ENCODE measurements at places on chromosomes 3 and 15. TPM values are rescaled to one million over a fixed set of nuclear protein-coding genes. Genes with fewer than 3 reads are reported as not detected.

- no peaks in the 10 kb centered on the region for H3K4me1 ChIP-seq
- no peaks in the 10 kb centered on the region for H3K36me3 ChIP-seq
- DNase-seq, result no peak
- no peak overlapping the region for H3K27ac ChIP-seq
- H3K27me3 ChIP-seq, result no peaks in the 10 kb centered on the region
- no peak overlapping the region for H3K4me3 ChIP-seq
These were observed 95.8 kb downstream of the SEC22A start for GRCh38 chr3:123297627-123297899.

- H3K4me3 ChIP-seq, result no peak overlapping the region
- no peaks in the 10 kb centered on the region for H3K27me3 ChIP-seq
- DNase-seq, result no peak
These were observed 14.0 kb downstream of the AMIGO3 start for GRCh38 chr3:49705390-49705960.

- no peak for DNase-seq
- H3K36me3 ChIP-seq, result no peaks in the 10 kb centered on the region
- H3K27me3 ChIP-seq, result no peaks in the 10 kb centered on the region
These were observed 1.3 kb upstream of the TRIM59 start for GRCh38 chr3:160450846-160451245.

DNA sequence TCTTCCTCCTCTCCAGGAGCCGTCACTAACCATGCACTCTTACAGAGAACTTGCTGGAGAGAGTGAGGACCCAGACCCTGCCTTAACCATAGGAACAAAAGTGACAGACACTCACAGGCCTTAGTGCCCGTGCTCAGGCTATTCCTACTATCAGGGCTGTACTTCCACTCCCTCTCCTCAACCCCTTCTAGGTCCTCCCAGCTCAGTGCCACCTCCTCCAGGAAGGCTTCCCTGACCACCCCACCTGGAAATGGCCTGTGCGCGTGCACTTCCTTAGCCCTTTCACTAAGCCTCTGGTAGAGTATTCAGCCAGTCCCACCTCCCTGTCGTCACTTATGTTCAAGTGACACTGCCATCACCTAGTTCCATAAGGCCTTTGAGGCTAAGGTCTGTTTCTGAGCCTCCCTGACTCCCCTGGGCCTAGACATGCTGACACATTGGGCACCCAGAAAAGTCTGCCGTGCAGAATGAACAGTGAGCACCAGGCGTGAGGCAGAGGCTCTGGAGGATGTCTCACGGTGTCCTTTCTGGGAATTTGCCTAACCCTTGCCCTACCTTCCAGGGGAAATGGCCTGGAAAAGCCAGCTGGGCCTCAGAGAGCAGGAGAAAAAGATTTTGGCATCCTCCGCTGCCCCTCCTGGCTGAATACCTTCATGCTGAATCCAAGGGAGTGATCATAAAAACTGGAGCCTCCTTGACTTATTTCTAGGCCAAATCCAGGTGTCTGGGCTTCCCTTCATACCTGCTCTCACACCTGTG lies 108.6 kb upstream of the SMAD3 start:
- no peak for DNase-seq
- no peak overlapping the region for H3K27ac ChIP-seq
- no peaks in the 10 kb centered on the region for H3K27me3 ChIP-seq
- no peak overlapping the region for H3K4me3 ChIP-seq

- H3K4me3 ChIP-seq, result no peak overlapping the region
- no peaks in the 10 kb centered on the region for H3K4me1 ChIP-seq
- no peaks in the 10 kb centered on the region for H3K27me3 ChIP-seq
- H3K36me3 ChIP-seq, result no peaks in the 10 kb centered on the region
These were observed 10.4 kb upstream of the MME start for GRCh38 chr3:155069729-155070128.

DNA sequence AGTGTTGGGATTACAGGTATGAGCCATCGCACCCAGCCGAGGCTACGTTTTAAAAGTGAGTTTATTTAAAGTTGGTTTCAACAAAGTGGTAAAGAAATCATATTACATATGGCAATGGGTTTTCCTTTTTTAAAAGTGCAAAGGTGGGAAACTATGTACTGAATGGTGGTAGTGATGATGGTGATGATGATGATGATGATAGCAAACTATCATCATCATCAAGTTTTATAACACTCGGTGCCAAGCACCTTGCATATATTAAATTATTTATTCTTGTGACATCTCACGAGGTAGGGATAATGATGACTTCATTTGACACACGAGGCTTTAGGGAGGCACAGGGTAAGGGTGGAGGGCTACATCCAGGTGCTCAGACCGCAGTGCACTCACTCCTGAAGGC lies 64.3 kb downstream of the BDH1 start:
- H3K4me1 ChIP-seq, result no peaks in the 10 kb centered on the region
- no peak for DNase-seq
- H3K36me3 ChIP-seq, result no peaks in the 10 kb centered on the region
- H3K27ac ChIP-seq, result no peak overlapping the region
- H3K27me3 ChIP-seq, result no peaks in the 10 kb centered on the region

GRCh38 chr3:128936341-128936740 lies 56.9 kb downstream of the ACAD9 start:
- H3K36me3 ChIP-seq, result no peaks in the 10 kb centered on the region
- no peak overlapping the region for H3K27ac ChIP-seq
- H3K4me1 ChIP-seq, result no peaks in the 10 kb centered on the region
- no peaks in the 10 kb centered on the region for H3K27me3 ChIP-seq

- peak within 1 kb of the TSS; percentile 17 for H3K4me3 ChIP-seq
- peaks cover 5% of the 10 kb centered on the region for H3K27me3 ChIP-seq
- no peak within 1 kb of the TSS for H3K27ac ChIP-seq
- DNase-seq, result peak; percentile 24
- peaks cover 12% of the 10 kb centered on the region for H3K4me1 ChIP-seq
These were observed at the start of gene TAGLN3 for GRCh38 chr3:111998636-111999483. TAGLN3 (plus strand) TSS chr3:111998922; CDS start chr3:111999423, 501 bp downstream.

GRCh38 chr15:44092221-44092620 lies 102.8 kb downstream of the FRMD5 start:
- H3K4me3 ChIP-seq, result no peak overlapping the region
- H3K27me3 ChIP-seq, result no peaks in the 10 kb centered on the region
- DNase-seq, result no peak
- no peaks in the 10 kb centered on the region for H3K36me3 ChIP-seq

DNA sequence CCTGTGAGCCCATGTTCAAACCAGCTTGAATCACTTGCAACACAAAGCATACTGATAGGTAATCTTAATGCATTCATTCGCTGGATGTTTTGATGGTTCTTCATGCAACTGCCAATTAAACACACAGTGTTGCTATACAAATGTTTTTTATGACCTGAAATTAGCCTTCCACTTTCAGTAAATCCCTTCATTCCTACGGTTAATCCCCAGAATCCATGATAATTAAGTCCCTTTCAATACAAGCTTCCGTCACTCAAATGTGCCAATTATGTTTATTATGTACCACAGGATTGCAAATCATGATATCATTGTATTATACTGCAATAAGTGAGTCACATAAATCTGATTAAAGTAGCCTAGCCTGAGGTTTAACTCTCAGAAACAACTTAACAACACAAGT lies 14.5 kb upstream of the LYZL4 start:
- H3K4me3 ChIP-seq, result no peak overlapping the region
- H3K27ac ChIP-seq, result no peak overlapping the region
- H3K36me3 ChIP-seq, result no peaks in the 10 kb centered on the region
- H3K27me3 ChIP-seq, result no peaks in the 10 kb centered on the region
- H3K4me1 ChIP-seq, result no peaks in the 10 kb centered on the region

DNA sequence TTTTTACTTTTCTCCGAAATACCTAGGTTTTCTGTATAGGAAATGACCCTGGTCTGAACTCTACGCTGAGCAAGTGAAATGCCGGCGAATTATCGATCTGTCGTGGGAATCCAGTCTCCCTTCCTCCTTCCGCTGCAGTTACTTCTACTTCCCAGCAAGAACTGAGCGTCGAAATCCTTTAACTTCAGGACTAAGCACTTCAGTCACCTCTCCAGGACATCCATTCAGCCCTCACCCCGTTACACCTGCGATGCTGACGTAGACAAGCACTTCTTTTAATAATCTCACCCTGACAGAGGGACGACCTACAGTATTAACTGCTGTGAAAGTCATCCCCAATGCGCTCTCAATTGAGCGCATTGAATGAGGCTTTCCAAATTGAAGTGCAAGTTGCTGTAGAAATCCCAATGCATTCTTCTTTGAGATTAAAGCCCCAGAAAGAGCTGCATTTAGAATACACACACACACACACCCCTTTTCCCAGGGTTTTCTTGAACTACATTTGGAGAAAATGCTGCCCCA lies 1.3 kb downstream of the TOP2B start:
- peaks cover 16% of the 10 kb centered on the region for H3K4me1 ChIP-seq
- peak overlapping the region; percentile 97 for H3K27ac ChIP-seq
- H3K27me3 ChIP-seq, result no peaks in the 10 kb centered on the region
- H3K4me3 ChIP-seq, result peak overlapping the region; percentile 65
- H3K36me3 ChIP-seq, result no peaks in the 10 kb centered on the region

- H3K36me3 ChIP-seq, result no peaks in the 10 kb centered on the region
- no peak for DNase-seq
- H3K4me3 ChIP-seq, result no peak overlapping the region
- no peaks in the 10 kb centered on the region for H3K27me3 ChIP-seq
- H3K4me1 ChIP-seq, result peaks cover 15% of the 10 kb centered on the region
These were observed 50.6 kb downstream of the CMSS1 start for GRCh38 chr3:99868311-99868646.

DNA sequence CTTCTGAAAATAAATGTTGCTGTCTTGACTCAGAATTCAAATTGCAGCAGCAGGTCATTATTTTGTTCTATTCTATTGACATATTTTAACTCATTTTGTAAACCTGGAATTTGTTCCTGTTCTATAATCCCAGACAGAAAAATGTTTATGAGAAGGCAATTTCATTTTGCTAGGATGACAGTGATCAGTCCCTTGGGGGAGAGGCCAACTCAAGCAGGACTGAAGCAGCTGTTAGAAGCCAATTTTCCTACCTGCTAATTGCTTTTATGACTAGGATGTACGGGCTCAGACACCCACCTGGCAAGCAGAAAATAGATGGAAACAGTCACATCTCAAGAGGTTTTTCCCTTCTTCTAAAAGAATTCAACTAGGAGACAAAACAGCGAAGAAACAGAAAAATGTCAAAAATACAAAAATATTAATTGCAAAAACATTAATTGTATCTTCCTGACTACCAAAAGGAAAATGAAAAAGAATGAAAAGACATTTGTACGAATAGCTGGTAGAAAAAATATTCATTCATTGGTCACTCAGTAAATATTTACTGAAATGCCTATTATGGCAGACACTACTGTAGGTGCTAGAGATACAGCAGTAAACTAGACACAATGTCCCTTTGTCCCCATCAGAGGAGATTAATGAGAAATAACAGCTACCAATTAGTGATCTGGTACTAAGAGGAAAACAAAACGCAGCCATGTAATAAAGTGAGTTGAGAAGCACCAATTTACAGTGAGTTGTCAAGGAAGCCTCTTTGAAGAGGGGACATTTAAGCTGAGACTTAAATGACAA lies 73.5 kb downstream of the PEAK1 start:
- no peak overlapping the region for H3K4me3 ChIP-seq
- no peak overlapping the region for H3K27ac ChIP-seq
- H3K4me1 ChIP-seq, result no peaks in the 10 kb centered on the region
- DNase-seq, result no peak
- H3K27me3 ChIP-seq, result no peaks in the 10 kb centered on the region

DNA sequence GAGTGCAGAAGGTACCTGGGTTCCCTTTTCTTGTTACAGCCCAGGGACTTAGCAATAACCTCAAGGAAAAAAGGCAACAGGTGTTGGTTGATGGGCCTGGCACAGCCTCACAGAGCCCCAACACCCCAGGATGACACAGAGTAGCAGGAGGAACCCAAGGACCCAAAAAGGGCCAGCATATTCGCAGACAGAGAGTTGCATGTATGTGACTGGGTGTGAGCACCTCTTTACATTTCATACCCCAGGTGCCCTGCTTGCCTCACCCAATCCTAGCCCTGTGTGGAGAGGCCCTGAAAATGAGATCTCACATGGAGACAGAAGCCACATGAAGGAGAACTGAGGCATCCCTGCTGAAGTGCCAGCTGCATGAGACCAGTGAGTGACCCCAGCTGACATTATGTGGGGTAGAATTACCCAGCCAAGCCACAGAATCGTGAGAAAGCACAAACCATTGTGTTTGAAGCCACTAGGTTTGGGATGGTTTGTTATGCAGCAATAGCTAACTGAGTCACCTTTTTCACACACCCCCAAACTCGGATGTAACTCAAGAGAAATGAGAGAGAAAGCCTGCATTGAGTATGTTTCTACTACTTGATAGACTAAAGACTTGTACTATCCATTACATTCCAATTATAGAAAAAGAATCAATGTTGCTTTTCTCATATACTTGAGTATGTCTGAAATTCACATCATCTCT lies 26.2 kb upstream of the HHATL start:
- H3K4me3 ChIP-seq, result no peak overlapping the region
- DNase-seq, result no peak
- H3K27ac ChIP-seq, result no peak overlapping the region

GRCh38 chr3:137468446-137468845 lies 295.7 kb upstream of the SOX14 start:
- H3K36me3 ChIP-seq, result no peaks in the 10 kb centered on the region
- DNase-seq, result no peak
- H3K4me1 ChIP-seq, result no peaks in the 10 kb centered on the region
- no peak overlapping the region for H3K27ac ChIP-seq

GRCh38 chr3:36215241-36215640 lies 165.1 kb upstream of the STAC start:
- H3K4me1 ChIP-seq, result no peaks in the 10 kb centered on the region
- no peak for DNase-seq
- no peaks in the 10 kb centered on the region for H3K36me3 ChIP-seq
- H3K4me3 ChIP-seq, result no peak overlapping the region

DNA sequence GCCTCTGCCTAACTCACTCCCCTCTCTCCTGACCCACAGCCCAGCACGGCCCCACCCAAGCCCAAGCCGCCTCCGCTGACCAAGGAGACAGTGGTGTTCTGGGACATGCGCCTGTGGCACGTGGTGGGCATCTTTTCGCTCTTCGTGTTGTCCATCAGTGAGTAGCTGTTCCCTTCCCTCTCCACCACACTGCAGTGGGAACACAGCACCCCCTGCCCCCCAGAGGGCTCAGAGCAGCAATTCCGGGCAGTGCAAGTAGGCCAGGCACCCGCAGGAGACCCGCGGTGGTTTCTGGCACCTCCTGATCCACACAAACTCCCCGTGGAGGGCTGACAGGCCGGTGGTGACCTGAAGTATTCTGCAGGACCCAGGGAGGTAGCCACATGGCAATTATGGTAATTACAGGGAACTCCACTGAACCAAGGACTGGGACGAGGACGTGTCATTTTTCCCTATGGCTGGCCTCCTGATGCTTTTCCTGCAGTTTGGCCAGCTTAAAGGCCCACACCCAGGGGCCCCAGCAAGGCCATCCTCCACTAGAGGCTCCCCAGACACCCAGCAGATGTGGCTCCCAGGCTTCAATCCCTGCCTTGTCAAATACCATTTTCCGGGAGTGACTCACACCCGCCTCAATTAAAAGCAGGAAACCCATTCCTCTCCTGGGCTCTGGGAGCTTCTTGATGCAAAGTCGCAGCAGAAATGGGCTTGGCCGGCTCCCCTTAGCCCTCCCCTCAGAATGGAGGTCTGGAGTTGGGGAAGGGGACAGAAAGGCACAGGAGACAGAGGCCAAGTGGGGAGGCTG lies 4.8 kb downstream of the TMIE start:
- peak; percentile 67 for DNase-seq
- no peaks in the 10 kb centered on the region for H3K4me1 ChIP-seq
- H3K4me3 ChIP-seq, result no peak overlapping the region
- H3K27me3 ChIP-seq, result peaks cover 6% of the 10 kb centered on the region
- H3K27ac ChIP-seq, result no peak overlapping the region

Gene SRGAP3
- total RNA-seq, result 6.8 TPM

Gene CPNE9
- total RNA-seq, result not detected

Gene UBA7
- total RNA-seq, result 97.4 TPM

Gene ZNF385D
- 3.0 TPM for total RNA-seq

Gene NMNAT3
- 3.2 TPM for total RNA-seq

Gene IL5RA
- total RNA-seq, result 2.5 TPM

Gene LRRC31
- 0.47 TPM for total RNA-seq

Measured in left lung (tissue), 14 donors.